Hematopoietic multipotent progenitor cell treated with erythropoietin and hydrocortisone succinate and interleukin-3 and kit ligand, for 17 days (in vitro differentiated cells): ENCODE measurements at places on chromosomes 1 and 21.

GRCh38 chr1:46087891-46088290 is 44.5 kb downstream of the PIK3R3 start:
- no peak for DNase-seq

- DNase-seq, result peak; percentile 77
These were observed 95.3 kb downstream of the ABCA4 start for GRCh38 chr1:94025383-94026340.

DNA sequence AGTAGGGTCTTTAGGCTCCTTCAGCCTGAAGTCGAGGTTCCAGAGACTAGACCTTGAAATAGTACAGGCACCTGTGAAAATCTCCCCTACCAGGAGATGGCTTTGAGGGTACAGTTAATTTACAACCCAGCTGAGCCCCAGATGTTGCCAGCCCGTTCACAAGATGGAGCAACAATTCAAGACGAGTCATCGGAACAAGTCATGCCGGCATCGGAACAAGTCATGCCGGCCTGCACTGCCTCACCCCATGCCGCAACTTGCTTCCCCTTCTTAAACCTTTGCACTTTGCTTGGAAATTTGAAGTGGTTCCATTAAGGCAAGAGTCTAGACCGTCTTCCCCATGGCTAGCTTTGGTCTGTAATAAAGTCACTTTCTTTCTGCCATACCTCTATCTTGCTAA is 16.0 kb downstream of the HHAT start:
- DNase-seq, result no peak

GRCh38 chr1:78061825-78062523 is 16.2 kb downstream of the GIPC2 start:
- no peak for DNase-seq

DNA sequence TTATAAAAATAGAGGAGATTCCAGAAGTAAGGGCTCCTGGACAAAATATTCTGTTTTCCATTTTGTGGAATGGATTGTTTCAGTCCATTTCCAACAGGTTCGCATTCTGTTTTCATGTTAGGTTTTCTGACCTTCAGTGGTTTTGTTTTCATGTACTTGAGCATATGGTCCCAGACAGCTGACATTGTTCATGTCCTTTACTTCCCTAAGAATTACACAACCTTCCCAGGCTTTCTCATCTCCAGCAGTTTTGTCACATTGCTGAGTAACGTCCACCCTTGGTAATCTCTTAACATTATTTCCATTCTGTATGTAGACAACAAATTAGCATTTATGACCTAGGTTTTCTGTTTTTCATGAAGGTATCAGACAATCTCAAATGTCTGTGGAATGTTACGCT is 21.0 kb upstream of the ERRFI1 start:
- no peak for DNase-seq

- DNase-seq, result no peak
These were observed 488.4 kb upstream of the ADGRL2 start for GRCh38 chr1:81312272-81312754.

DNA sequence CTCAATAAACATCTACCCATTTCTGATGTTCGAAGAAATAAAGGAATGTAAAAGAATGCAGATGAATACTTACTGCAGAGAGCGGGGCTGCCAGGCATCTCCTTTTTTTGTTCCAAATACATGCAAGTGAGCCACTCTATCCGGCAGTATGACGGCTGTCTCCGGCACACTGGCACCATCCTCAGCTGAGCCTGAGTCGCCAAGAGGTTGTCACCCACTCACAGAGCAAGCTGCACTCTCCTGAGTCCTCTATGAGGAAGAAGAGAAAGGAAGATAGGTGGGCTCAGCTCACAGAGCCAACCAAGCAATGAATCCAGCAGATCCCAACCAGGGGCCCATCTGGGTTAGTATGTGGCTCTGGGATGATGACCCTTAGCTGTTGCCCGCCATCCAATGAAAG is 65.3 kb downstream of the CD46 start:
- no peak for DNase-seq

- DNase-seq, result no peak
These were observed 26.5 kb upstream of the VAV3 start for GRCh38 chr1:107991371-107992066.

GRCh38 chr1:59220356-59220755 is 76.5 kb upstream of the FGGY start:
- DNase-seq, result no peak

DNA sequence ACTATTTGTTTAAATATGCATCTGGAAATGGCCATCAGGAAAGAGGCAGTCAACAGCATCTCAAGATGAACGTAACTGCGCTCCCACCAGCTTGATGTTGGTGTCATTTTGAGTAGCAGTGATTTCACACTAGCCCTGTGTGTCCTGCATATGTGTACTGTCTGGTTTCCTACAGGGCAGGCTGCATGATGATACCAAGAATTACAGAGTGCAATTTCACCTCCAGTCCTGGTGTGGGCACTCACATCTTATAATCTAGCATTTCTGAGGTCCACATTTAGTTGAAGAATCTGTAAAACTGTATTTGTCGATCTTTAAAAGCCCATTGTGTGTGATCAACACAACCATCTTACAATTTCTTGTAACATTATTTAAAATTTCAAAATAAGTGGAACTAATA is 336.4 kb downstream of the PAPPA2 start:
- no peak for DNase-seq

DNA sequence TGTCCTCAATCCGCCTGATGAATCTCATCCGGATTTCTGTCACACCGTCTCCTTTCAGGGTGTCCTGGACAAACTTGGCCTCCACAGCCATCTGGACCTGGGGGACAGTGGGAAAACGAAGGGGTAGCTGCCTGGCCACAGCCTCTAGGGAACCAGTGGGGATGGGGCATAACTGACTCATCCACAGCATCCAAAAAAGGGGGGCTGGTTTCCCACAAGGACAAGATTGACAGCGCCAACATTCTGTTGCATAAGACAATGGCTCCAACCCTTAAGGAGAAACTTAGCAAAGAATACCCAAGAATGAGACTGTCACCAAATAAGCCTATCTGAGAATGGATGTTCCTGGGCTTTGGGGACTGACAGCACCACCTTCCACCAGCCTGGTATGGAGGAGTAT is 12.1 kb downstream of the TRAPPC3 start:
- no peak for DNase-seq

DNA sequence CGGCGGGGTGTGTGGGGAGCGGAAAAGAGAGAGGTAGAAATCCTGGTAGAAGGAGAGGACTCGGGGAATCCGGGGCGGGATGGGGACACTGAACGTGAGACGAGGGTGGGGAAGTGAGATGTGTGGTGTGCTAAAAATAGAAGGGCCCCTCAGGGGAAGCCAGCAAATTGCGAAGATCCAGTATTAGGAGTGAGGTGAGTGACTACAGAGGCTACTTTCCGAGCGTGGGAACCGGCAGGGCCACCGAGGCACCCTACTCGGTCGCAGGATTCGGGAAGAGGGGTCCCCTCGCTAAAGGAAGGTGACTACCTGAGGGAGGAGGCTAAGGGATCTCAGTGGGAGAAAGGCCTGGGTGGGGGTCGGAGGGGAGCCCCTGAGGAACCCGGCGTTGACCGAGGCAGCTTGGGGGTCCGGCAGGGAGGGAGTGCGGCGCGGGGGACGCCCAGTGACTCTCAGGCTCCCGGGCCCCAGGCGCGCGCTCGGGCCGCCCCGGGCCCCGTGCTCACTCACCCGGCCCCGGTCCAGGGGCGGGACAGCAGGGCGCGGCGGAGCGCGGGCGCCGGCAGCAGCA is 318 bp downstream of the ALDH4A1 start:
- no peak for DNase-seq
